ENCODE measurements at places on chromosomes 11 and 22. TPM values are rescaled to one million over a fixed set of nuclear protein-coding genes. Genes with fewer than 3 reads are reported as not detected.
A peak's percentile ranks its signal among the peaks of the same experiment; 100 is the strongest.

DNA sequence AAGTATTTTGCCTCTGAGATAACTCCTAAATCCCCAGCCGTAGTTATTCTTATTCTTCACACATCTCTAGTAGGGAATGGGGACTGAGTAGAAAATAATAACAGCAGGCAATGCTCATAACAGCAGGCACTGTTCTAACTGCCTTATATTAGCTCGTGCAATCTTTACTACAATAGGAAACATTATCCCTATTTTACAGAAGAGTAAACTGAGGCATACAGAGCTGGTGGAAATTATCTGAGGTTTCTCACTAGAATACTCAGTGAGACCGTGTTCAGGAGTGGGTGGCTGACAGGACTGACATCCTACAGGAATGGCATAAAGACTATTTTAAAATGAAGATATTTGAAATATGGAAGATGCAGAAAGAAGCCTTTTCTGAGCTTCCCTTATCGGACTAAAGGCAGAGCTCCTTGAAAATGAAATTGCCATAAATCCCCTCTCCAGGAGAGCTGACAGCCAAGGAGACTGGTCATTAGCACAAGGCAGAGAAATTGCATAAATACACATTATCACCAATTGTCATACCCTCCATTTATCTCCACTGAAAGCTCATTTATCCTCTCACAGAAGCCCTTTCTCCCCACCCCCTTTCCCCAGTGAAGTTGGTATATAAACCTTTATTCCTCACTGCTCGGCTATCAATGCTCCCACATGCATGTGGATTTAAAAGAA lies 93.9 kb downstream of the RASSF10 start:
- no peak for DNase-seq

DNA sequence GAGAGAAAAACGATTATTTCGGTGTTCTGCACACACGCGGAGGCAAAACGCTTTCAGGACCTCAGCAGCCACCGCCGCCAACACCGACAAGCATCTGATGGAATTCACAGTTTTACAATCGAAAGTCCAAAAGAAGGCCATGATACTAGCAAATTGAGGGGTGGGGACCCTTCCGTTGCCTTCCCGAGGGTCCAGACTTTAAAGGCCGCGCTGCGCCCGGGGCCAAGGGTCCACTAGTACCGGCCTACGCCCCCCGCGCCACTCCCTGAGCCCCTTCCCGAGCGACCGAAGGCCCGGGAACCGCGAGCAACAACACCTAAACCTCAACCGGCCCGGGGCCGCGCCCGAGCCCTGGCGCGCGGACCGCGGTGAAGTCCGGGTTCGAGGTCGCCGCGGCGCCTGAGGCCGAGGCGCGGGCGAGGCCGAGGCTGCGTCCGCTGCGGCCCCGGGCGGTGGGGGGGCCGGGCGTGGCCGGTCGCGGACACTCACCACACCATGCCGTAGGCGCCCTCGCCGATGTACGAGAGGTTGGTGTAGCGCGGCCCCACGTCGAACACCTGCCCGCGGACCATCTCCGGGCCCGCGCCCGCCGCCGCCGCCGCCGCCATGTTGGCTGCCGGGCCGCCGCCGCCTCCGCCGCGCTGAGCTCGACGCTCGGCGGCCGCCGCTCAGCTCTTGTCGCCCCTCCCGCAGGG lies 465 bp downstream of the MAPK1 start:
- DNase-seq = no peak

- no peak for DNase-seq
Measured at GRCh38 chr22:29693671-29694070, 26.1 kb upstream of the CABP7 start.

DNA sequence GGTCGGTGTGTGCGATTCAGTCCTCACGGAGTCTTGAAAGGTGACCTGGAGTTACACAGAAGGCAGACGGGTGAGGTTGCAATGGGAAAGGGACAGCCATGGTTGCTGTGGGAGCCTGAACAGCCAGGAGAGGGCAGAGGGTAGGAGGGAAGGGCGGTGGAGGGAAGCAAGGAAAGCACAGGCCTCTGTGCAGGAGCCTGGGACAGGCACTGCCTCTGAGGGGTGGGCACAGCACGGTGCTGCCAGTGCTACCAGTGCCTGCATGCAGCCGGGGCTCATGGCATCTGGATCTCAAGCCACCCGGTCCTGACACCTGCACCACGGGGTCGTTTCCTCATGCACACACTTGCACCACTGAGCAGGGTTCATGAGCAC lies 401.0 kb downstream of the TBC1D22A start:
- no peak for DNase-seq

DNA sequence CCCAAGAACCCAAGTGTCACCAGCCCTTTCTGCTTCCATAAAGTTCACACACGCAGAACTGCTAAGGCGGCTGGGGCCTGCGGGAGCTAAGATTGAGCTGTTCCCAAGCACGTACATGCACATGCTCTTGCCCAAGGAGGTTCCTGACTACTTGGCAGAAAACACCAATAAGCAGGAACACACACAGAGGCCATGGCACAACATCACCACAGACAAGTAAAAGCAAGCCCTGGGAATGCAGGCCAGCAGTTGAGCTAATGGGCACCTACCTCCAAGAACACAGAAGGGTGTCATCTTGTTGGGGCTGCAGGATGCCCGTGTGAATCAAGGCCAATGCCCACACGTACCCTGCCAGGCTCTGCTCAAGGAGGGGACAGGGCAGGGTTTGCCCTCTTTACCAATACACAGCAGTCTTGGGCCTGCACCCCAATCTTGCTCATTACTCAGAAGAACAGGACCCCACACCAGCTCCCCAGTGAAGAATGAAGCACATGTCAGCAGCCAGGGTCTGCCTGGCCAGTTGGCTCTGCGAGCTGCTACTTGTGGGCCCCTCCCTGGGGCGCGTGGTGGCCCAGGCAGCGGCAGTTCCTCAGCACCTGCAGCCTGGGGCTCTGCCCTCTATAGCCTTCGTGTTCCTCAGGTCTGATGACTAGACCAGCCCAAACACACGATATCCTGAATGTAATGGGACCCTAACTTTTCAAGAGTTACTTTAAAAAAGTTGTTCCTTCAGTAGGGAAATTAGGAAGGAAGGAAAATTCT lies 32.3 kb upstream of the CYP2D6 start:
- no peak for DNase-seq

- no peak for DNase-seq
Measured at GRCh38 chr11:128852327-128853023, 14.6 kb downstream of the KCNJ1 start.

GRCh38 chr11:121482231-121483129 lies 29.7 kb upstream of the SORL1-AS1 start:
- DNase-seq = peak; percentile 59

DNA sequence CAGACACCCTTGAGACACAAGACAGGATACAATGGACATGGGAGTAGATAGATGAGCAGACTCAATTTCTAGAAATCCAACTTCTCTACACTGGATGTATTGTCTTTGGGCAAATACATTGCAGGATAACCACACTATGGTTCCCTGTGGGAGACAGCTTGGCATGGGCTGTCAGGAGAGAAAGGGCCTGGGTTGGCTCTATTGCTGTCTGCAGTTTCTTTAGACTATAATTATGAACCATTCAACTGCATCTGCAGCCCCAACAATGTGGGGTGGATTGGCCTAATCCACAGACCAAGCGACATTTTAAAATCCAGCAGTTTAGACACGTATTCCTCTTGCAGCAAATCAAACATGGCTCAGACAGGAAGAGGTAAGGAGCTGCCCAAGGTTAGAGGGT lies 60.3 kb downstream of the ETS1 start:
- DNase-seq = no peak

DNA sequence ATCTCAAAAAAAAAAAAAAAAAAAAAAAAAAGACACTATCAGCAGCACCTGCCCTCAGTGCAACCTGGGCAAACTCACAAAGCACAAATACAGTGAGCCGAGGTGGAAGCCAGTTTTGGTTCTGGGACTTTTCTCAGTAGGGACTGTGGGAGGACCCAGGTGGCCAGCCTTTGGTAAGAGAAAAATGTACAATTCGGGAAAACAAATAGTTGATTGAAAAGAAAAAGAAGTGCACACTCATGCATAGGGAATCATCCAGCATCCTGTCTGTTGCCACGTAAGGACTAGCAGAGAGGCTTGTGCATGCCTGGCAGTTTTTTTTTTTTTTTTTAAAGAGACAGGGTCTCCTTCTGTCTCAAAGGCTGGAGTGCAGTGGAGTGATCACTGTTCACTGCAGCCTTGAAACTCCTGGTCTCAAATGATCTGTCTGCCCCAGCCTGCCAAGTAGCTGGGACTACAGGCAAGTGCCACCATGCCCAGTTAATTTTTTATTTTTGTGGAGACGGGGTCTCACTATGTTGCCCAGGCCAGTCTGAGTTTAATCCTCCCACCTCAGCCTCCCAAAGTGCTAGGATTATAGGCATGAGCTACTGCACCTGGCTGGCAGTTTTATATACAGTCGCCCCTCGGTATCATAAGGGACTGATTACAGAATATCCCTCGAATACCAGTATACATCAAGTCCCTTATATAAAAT lies 36.7 kb downstream of the TPST2 start:
- DNase-seq = no peak

DNA sequence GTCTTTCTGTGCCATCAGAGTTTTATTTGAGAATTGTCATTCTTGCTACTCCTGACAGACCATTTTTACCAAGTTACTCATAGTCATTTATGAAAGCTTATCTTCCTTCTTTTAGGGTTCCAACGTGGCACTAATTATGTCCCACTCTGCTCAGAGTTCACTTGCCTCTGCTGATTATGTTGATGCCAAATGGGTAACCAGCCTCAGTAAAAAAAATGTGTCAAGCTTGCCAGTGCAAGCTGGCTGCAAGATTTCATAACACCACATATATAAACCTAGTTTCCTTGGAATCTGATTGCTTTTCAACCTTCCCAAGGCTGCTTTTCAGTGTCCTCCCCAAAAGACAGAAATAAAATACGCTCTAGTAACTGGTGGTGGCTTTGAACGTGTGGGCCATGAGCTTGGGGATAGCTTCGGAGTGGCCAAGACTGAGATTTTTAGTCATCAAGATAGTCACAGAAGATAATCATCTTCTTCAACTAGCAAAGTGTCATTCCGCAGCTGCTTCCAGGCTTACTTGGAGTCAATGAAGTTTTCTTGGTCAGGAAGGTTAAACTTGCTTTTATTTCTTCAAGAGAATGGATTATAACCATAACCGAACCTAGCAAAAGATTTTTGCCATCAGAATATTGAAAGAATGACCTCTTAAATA lies 29.5 kb upstream of the APOA1 start:
- DNase-seq = no peak

- DNase-seq = no peak
Measured at GRCh38 chr11:126658306-126659056, 303.0 kb downstream of the ST3GAL4 start.

DNA sequence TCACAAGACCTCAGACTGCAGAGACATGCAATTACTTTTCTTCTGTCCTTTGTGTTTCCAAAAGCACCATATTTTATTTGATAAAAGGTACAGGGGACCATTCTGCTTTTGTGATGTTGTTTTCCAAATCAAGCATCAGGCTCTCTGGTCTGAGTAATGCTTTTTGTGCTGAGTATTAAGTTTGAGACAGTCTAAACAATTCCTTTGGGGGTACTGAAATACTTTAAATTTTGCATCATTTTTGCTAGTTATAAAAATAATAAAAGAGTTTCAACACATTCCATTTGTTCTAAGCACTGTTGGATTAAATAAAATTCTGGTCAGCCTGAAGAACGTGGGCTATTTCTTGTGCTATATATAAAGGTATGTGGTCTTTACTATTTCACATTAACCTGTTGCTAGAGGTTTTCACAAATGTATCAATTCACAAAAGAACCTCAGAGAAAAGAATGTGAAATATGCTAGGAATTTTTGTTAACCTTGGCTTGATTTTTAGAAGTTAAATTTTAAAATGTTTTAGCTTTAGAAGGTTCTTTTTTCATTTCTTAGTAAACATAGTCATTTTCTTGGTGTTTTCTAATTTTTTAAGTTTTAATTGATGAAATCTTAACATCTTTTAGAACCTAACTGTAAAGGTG lies 61.6 kb downstream of the C22orf31 start:
- DNase-seq = no peak

Gene SLC35F2
- polyA plus RNA-seq = 5.6 TPM

Gene KIAA1671
- polyA plus RNA-seq = 0.33 TPM

Gene UCP3
- 0.76 TPM for polyA plus RNA-seq

Gene CD82
- 21.1 TPM for polyA plus RNA-seq

Gene C11orf21
- 20.2 TPM for polyA plus RNA-seq

Data from naive thymus-derived CD8-positive, alpha-beta T cell (primary cell).